Activated effector memory CD4-positive, alpha-beta T cell treated with Interleukin-2 at 50 U/mL for 16 hours (primary cell): ENCODE measurements at places on chromosomes 16 and 17.
A peak's percentile ranks its signal among the peaks of the same experiment; 100 is the strongest.

DNA sequence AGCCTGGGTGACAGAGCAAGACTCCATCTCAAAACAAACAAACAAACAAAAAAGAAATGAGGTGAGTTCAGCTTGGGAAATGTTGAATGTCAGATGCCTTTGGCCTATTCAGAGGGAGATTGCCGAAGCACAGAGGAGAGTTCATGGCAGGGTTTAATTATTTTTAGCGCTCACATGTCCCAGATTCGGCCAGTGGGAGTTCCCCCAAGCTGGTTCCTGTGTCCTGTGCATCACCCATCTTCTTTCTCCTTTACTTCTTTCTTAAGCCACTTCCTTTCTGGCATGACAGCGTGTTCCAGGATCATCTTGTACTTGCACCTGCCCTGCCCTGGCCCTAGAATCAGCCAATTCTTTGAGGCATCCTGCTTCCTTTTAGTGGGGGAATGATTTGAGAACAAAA, 9.2 kb downstream of the MPV17L start:
- DNase-seq, result no peak

DNA sequence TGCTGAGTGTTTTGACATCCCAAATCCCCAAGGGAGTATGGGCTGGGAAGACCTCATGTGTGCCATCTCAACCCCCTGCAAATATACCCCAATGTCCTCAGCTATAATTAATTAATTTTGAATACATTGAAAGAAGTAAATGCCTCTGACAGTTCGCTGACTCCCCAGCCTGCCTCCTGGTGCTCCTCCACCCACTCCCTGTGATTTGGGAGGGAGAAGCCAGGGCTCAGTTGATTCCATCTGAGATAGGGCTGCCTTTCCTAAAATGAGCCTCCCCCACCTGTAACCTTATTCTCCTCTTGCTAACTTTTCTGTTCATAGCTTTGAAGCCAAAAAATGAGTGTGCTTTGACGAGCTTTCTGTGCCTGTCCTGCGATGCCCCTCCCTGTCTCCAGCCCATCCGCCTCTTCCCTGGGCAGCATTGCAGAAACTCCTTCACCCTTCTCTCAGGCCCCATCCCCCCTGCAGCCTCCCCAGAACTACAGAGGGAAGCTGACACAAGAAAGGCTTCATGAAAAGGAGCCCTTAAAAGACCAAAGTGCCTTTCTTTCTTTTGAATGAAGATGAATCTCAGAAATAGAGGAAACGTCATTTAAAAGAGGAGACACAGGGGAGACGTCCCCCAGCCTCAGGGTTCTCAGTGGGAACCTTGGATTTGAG, 70.3 kb downstream of the HLF start:
- no peak for DNase-seq

DNA sequence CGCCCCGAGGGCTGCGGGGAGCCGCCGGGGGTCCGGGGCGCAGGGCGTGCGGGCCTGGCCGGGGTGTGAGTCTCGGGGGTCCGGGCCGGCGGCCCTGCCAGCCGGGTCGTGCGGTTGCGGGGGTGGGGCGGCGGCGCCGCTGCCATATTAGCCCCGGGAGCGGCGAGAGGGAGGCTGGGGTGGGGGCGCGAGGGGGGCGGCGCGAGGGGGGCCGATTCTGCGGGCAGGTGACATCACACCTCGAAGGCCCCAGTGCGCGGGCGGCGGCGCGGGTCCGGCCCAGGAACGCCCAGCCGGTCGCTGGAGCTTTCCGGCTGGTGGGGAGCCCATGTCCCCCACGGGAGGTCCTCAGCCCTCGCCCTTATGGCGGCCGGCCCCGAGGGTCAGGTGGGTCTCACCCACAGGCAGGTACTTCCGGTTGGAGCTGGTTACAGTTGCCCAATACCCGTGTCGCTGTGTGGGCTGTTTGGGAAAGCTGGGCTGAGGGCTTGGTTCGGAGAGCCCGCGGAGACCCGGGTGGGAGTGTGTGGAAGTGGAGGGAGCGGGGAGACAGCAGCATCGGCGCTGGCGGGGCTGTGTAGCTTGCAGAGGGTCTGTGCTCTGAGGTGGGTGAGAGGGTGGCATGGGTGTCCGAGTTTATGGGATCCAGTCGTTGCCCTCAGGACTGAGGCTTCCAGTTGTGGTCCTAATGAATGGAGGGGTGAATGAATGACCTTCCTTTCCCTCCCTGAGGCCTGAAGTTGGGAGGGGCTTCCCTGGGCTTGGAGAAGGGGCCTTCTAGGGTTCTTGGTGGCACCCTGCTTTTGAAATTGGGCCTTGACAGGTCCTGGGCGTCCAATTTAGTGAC, 804 bp downstream of the ATP6V0C start:
- no peak for DNase-seq

DNA sequence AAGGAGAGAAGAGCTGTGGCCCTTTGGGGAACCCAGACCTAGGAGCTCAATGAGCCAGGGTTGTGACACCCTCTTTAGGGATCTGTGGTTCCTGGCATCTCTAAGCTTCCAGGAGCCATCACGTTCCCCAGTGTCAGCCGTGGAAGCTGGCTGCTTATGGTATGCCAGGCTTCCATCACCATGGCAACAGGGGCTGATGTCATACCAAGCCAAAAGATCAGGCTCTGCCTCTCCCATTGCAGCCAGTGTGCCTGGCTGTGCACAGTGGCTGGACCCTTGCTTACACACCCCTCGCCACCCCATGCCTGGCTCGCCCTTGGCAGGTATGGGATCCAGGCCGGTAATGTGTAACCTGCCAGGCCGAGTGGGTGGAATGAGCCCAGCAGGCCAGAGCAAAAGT, 91.1 kb downstream of the SSH2 start:
- DNase-seq, result no peak

GRCh38 chr16:30904114-30904780, 7.8 kb downstream of the CTF1 start:
- no peak for DNase-seq

- peak; percentile 58 for DNase-seq
These were observed 10.7 kb downstream of the TBX2 start for GRCh38 chr17:61410141-61411010.

DNA sequence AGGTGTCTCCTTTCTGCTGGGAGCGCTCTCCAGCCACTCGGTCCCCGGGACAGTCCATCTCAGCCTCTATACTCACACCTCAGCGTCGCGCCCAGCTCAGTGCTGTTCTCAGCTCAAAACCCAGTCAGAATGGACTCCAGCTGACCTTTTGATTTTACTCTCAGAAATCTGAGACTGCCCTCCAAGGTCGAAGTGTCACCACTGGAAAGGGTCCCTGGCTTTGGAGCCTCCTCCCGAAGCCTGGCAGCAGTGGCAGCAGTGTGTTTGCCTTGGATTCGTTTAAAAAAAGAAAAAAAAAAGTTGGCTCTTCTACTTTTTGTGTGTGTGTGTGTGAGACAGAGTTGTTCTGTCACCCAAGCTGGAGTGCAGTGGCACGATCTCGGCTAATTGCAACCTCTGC, 10.4 kb downstream of the KLHL36 start:
- DNase-seq, result no peak

DNA sequence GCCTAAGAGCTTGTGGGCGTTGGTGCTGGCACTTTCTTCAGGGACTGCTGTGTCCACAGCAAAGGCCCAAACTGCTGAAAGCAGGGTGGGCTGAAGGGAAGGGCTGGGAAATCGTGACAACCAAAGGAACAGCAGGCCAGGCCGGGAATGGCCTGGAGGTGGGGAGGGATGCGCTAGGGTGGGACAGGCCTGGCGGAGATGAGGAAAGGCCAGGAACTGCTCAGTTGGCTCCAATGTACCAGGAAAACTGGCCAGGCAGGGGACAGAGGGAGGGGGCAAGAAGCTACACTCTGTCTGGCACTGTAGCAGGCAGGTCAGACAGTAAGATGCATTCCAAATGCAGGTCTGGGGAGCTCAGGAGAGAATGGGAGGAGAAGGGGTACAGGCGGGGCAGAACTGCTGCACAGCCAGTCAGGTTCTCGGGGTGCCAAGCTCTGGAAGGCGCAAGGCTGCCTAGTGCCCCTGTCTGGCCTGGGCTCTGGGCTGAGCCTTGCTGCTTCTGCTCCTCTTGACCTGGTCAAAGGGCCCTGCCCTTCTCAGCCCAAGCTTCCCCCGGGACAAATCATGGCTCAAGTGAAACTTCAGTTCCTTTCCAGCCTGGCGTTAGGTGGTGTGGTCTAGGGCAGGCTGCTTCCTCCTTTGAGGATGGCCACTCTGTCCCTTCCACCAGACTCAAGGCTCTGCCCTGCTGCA, 7.3 kb downstream of the PNMT start:
- no peak for DNase-seq

- DNase-seq, result no peak
These were observed 15.7 kb downstream of the CRLF3 start for GRCh38 chr17:30808785-30809286.

DNA sequence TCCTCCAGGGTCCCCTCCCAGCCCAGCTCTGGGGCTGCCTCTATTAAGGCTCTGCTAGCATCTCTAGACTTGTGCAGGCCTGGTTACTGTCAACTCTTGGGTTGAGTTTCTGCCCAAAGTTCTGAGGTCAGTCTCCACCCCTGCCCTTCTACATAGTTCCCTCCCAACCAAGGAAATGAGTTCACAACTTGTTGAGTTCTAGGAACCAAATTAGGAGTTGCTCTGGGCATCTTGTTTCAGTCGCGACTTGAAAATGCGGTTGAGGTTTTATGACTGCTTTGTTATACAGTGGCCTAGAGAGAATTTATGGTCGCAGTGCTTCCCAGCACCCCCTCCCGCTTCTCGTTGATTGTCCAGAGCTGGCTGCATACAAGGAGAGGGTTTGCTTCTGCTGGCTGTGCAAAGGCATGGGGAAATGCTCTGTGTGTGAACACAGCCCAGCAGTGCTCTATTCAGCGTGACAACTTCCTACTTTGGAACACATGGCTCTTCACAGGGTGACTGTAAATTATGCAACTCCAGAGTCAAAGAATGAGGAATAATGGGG, 20.2 kb downstream of the GNAO1 start:
- no peak for DNase-seq

DNA sequence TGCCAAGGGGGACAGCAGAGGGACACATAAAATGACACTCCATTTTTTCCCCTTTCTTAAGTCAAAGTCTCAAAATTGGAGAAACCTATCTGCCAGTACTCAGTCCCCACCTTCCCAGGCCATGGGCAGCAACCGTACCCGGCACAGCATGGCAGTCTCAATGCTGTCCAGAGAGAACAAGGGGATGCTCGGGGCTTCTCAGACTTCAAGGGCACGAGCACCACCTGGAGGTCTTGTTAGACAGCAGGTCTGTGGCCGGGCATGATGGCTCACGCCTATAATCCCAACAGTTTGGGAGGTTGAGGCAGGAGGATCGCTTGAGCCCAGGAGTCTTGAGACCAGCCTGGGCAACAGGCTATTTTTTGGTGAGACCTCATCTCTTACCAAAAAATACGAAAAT, 3.2 kb downstream of the DNAH17 start:
- DNase-seq, result no peak

- DNase-seq, result no peak
These were observed 110.1 kb upstream of the SMURF2 start for GRCh38 chr17:64771980-64772844.

DNA sequence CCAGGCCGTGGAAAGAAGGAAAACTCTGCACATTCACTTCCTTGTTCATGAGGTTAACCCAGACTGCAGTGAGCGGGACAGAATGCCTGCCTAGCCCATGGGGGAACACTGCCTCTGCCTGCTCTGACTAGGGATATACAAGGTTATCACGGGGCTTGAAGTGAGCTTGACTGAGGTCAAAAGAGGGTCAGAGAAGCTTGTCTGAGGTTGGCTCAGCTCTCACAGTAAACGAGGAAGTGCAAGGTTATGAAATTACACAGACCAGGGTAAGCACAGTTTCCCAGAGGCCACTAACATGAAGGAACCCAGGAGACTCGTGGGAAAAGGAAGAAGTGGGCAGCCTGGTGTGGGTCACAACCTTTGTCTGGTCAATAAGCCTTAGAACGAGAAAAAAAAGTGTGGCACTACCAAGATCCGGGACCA, 28.7 kb downstream of the HIC1 start:
- DNase-seq, result no peak

GRCh38 chr16:89407282-89407924, 83.0 kb downstream of the ANKRD11 start:
- DNase-seq, result no peak

GRCh38 chr17:77188084-77189066, 47.6 kb downstream of the SEC14L1 start:
- no peak for DNase-seq

- DNase-seq, result no peak
These were observed 17.3 kb upstream of the AATK start for GRCh38 chr17:81183316-81183715.

DNA sequence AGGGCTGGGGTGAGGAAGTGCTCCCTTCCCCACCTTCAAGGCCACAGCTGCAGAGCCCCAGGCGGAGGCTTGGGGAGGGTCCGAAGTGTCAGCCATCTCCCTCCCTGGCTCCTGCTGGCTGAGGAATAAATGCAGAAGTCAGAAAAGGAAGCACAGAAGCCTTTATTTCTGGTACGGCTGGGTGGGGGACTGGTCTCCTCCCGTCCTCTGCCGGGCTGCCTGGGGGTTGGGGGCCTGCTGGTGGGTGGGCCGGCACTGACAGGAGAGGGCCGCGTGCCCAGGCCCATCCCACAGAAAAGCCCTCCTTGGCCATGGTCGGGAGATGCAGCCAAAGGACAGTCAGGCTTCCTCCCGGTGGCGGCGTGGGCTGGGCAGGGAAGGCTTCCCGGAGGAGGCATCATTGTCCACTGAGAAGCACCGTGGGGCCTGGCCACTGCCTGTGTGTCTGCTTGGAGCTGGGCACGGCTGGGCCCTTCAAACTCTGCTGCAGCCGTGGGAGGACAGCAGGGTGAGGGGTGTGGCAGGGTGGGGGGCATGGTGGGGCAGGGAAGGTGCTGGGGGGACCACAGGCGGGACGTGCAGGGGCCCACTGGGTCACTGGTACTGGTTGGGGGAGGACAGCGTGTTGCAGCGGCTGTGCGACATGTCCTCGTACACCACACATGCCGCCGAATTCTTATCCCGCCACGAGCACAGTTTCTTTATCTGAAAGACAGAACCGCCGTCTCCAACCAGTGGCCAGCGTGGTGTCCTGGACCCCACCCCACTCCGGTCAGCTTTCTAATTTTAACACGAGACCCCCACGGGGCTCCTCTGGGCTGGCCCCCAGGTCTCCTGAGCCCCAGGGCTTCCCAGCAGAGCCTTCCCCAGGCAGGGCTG, 2.4 kb downstream of the CD7 start:
- DNase-seq, result no peak

DNA sequence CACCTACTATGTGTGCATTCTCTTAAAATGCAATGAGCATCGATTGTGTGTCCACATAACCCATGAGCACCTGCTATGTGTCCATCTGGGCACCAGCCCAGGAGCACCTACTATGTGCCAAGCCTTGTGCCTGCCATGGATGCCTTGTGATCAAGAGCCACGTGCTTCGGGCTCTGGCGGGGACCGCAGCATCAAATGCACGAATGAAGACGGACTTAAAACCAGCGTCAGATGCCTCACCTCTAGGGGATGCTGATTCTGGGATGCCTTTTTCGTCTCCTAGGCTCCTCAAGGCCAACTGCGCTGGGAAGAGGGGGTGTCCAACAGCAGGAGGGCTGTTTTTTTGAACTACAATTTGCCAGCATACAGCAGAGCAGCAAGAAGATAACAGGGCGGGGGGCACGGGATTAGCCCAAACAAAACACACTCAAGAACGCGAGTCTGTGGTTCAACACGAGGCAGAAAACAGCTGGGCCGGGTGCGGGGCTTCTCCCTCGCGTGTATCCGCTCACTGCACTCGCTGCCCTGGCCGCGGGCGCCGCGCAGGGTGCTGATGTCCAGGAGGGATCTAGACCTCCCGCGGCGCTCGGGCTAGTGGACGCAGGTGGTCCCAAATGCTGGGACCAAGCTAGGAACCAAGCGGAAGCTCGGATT, 1.2 kb upstream of the GLIS2 start:
- no peak for DNase-seq
